8988T (cell line): ENCODE measurements at places on chromosomes 2 and 18.

GRCh38 chr2:200331061-200331400 lies 24.5 kb downstream of the SPATS2L start:
- no peak for DNase-seq

GRCh38 chr2:65177751-65178442 lies 48.0 kb upstream of the RAB1A start:
- DNase-seq, result no peak

- DNase-seq, result no peak
These were observed 9.6 kb downstream of the FBXO15 start for GRCh38 chr18:74137920-74138538.

GRCh38 chr2:128442891-128443302 lies 124.2 kb upstream of the HS6ST1 start:
- DNase-seq, result no peak
